ENCODE measurements at places on chromosomes 2 and 18.
A peak's percentile ranks its signal among the peaks of the same experiment; 100 is the strongest.

DNA sequence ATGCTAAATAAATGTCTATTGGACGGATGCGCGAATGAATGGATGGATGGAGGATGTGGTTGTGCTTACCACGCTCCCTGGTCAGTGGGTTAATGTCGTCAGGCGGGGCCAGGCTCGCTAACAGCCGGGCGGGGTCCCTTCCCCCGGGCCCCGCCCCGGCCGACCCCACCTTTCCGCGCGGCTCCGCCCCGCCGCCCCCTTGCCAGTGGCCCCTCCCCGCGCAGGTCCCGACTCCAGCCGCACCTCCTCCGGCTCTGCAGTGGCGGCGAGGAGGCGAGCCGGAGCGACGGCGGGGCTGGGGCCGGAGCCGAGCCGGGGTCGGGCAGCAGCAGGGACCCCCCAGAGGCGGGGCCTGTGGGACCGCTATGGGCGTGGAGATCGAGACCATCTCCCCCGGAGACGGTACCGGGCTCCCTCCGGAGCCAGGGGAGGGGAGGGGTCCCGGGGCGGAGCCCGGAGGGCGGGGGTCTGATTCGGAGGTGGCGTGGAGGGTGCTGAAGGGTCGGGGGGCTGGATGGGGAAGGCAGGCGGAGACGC is at the start of gene FKBP1B:
TSS of gene FKBP1B (plus strand) at position 257 of the 537 bp plus-strand sequence. CDS start at position 366, 109 bp downstream.
- H3K27ac ChIP-seq: no peak within 1 kb of the TSS
- peaks cover 26% of the 10 kb centered on the region for H3K4me1 ChIP-seq
- no peaks in the 10 kb centered on the region for H3K36me3 ChIP-seq

- H3K36me3 ChIP-seq: no peaks in the 10 kb centered on the region
- H3K4me3 ChIP-seq: no peak overlapping the region
- no peak for DNase-seq
- no peaks in the 10 kb centered on the region for H3K4me1 ChIP-seq
- no peaks in the 10 kb centered on the region for H3K27me3 ChIP-seq
These were observed 5.4 kb downstream of the REG1A start for GRCh38 chr2:79125721-79125985.

- no peaks in the 10 kb centered on the region for H3K36me3 ChIP-seq
- no peaks in the 10 kb centered on the region for H3K4me1 ChIP-seq
These were observed 35.8 kb downstream of the PID1 start for GRCh38 chr2:229235131-229235914.

DNA sequence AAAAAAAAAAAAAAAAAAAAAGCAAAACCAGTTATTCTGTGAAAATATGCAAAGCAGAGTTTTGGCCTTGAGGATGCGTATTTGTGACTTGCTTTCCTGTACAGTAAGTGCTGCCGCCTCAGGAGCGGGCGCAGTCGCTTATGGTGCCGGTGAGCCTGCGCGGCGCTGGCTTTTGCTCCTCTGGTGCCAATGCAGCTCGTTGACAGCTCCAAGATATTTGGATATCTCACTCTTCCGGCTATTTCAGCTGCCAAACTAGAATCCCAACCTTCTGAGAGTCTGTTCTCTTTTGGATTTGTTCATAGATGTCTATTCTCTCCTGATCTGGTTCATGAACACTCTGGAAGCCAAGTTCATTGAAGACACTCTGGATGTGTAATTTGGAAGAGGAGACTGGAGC is 184.1 kb downstream of the AGAP1 start:
- no peaks in the 10 kb centered on the region for H3K27me3 ChIP-seq
- H3K4me3 ChIP-seq: peak overlapping the region; percentile 3
- peak overlapping the region; percentile 16 for H3K27ac ChIP-seq
- H3K4me1 ChIP-seq: peaks cover 39% of the 10 kb centered on the region
- H3K36me3 ChIP-seq: no peaks in the 10 kb centered on the region

DNA sequence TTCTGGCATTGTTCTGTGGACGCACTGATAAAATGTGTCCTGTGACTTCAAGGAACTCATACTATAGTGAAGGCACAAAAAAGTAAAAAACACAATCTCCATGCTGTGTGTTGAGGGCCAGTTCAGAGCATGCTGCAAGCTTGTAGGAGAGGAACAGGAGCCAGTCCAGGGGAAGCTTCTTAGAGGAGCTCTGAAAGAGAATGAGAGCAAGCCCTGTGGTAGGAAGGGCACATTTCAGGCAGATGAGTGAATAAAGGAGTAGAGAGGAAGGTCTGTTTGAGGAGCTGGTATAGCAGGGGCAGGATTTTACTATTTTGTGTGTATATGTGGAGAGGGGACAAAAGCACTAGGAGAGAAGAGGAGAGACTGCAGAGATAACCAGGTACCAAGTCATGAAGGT is 478.3 kb downstream of the ZEB2 start:
- H3K27me3 ChIP-seq: no peaks in the 10 kb centered on the region
- H3K27ac ChIP-seq: no peak overlapping the region
- H3K36me3 ChIP-seq: no peaks in the 10 kb centered on the region
- no peak for DNase-seq
- peaks cover 7% of the 10 kb centered on the region for H3K4me1 ChIP-seq

GRCh38 chr2:152537081-152537651 is 180.1 kb downstream of the PRPF40A start:
- no peak overlapping the region for H3K4me3 ChIP-seq
- H3K36me3 ChIP-seq: peaks cover 2% of the 10 kb centered on the region
- no peaks in the 10 kb centered on the region for H3K27me3 ChIP-seq
- no peak for DNase-seq
